ENCODE measurements at places on chromosomes 3 and 15.

- DNase-seq = no peak
Measured at GRCh38 chr3:106421909-106422308, 553.1 kb upstream of the CBLB start.

- no peak for DNase-seq
Measured at GRCh38 chr15:74036271-74037170, 42.0 kb downstream of the PML start.

DNA sequence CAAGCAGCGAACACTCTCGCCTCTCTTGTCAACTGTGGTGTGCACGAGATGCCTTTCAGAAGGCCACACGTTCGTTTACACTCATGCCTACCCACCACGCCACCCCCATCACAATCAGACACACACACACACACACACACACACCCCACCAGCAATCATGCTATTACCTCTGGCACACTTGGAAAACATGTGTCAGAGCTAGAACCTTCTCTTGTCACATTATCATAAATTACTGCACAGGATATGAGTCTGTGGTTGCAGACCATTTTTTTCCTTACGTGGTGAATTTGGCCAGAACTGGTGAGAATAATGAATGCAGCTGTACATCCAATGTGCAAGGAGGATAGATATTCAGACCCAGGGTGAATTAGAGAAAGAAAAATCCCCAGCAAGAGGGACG is 52.4 kb downstream of the TRIM69 start:
- DNase-seq = peak; percentile 52

- DNase-seq = no peak
Measured at GRCh38 chr15:74815961-74816360, 3.3 kb downstream of the LMAN1L start.

- DNase-seq = no peak
Measured at GRCh38 chr3:160081958-160082533, 93.4 kb downstream of the IL12A start.

DNA sequence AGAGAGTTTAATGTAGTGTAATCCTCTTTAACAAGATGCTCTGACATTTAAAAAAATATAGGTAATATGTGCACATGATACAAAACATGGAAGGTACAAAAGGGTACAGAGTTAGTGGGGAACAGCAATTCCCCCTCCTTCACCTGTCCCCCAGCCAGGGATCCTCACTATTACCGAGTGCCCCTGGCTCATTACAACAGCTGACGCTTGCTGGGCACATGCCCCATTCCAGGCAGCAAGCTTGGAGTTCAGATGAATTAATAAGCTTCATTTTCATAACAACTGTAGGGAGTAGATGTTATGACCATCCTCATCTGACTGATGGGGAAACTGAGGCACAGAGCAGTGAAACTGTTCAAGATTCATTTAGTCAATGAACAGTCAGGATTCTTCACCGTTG is 41.2 kb downstream of the PCSK6 start:
- DNase-seq = no peak

- no peak for DNase-seq
Measured at GRCh38 chr3:124861041-124861440, 26.1 kb downstream of the ITGB5 start.

- DNase-seq = no peak
Measured at GRCh38 chr3:172317984-172318383, 130.3 kb downstream of the GHSR start.
